ENCODE measurements at places on chromosomes 11 and 22.
A peak's percentile ranks its signal among the peaks of the same experiment; 100 is the strongest.

DNA sequence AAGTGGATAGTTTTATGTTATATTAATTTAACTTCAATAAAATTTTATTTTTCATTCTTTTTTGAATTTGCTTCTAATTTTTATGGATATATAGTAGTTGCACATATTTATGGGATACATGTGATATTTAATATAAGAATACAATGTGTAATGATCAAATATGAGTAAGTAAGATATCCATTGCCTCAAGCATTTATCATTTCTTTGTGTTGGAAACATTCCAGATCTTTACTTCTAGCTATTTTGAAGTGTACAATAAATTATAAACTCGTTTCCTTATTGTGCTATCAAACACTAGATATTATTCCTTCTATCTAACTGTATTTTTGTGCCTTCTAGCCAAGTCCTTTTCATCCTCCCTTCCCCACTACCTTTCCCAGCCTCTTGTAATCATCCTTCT lies 17.0 kb downstream of the EXPH5 start:
- DNase-seq: no peak

GRCh38 chr11:61357894-61358239 lies 3.8 kb downstream of the CYB561A3 start:
- DNase-seq: no peak

- DNase-seq: peak; percentile 47
Measured at GRCh38 chr22:50271519-50271970, 1.4 kb upstream of the MAPK11 start.

DNA sequence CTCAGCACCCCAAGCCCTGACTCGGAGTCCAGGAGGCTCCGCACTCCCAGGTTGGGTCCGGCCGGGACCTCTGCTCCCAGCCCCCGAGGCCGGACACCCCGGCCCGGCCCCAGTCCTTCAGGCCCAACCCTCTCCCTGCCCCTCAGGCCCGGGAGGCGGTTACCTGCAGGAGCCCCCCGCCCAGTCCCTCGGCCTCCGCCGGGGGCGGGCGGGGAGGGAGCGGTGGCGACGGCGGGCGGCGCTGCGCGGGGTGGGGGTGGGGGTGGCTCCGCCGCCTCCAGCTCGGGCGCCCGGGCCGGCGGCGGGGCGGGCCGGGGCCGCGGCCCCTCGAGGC lies 310 bp downstream of the TCF20 start:
- DNase-seq: no peak

- DNase-seq: no peak
Measured at GRCh38 chr11:45082744-45083543, 63.5 kb upstream of the PRDM11 start.

- no peak for DNase-seq
Measured at GRCh38 chr11:96714689-96715088, 324.9 kb downstream of the JRKL start.

DNA sequence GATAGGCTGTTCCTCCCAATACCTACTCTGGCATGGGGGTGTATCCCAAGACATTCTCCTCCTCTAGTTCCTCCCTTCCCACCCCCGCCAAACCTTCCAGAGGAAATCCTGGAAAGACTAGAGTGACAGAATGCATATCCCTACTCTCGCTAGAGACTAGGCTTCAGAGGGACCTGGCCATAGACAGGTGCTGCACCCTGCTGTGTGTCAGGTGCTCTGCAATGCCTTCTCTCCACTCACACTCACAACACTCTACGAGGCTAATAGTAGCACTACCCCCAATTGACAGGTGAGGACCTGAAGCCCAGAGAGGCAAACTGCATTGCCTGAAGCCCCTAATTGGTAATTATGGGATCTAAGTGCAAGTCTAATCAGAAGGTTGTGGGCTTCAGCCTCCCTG lies 46.2 kb upstream of the LMO1 start:
- DNase-seq: no peak

DNA sequence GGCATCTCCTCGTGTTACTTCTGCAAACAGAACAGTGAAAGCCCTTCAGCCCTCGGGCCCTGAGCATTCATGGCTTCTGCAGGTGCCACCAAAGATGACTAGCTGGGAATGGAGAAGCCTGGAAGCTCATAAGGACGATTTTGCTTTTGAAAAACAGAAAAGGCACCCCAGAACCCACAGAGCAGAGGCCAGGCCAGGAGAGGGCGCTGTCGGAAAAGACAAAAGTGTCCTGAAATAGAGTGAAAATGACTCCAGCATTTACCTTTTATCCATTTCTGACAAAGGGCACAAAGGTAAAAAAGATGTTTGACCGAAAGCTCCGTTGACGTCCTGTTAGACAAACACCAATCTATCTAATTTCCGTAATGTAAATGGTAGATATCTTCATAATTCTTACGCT lies 37.6 kb downstream of the ZNF195 start:
- peak; percentile 37 for DNase-seq

DNA sequence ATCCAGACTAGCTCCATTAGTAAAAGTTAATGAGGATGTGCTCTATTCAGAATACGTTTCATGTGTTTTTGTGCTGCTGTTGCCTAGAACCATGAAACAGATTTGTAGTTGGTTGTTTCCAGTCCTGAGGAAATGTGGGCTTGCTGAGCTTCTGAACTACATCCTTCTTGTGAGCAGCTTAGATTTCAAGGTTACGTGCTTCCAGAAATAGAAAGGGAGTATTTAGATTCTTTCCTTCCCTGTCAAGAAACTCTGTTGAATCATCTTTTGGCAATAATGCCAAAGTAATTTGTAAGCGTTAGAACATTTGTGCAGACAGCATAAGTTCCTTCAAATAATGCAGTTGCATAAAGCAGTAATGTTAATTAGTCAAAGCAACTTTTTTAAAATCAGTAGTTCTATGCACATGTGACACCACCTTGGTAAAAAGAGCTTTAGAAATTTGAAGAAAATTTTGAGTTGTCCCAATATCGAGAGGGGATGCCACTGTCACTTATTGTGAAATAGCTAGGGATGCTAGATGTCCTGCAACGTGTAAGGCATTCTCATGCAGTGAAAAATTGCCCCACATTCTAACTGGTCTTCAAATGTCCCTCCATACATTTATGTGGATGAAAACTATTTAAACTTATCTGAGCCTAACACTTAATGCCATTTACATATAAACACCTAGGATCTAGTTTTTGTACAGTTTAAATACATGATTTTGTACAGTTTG lies 169.6 kb downstream of the ETS1 start:
- no peak for DNase-seq

DNA sequence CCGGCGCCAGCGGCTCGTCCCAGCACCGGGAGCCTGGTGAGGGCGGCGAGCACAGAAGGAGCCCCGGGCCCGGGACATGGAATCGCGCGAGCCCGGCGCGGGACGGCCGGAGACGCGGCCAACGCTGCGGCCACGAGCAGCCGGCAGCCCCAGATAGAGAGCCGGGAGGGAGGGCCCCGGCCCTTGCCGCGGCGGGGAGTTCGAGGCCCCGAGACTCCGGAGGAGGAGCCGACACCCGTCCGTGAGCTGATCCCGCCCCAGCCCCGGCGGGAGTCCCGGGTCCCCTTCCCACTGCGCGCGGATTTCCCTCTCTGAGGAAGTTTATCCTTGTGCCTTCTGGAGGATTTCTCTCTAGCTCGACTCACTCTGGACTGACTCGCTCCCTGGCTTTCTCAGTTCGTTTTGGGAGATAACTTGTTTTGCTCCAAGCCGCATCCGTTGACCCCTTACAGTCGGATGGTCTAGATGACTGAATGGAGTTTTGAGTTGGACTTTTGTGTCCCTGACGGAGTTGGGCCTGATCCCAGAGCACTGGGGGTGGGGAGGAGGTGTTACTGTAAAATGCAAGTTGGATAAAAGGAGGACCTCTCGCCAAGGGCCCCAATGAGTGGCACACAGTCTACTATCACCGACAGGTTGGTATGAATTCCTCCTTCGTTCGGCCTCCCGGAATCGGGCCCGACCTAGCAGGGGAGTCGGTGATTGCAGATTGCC lies 585 bp downstream of the ARHGEF12 start:
- no peak for DNase-seq

GRCh38 chr22:44952863-44953746 lies 56.7 kb downstream of the PHF21B start:
- no peak for DNase-seq

- no peak for DNase-seq
Measured at GRCh38 chr22:38302906-38303305, 14.3 kb downstream of the CSNK1E start.

DNA sequence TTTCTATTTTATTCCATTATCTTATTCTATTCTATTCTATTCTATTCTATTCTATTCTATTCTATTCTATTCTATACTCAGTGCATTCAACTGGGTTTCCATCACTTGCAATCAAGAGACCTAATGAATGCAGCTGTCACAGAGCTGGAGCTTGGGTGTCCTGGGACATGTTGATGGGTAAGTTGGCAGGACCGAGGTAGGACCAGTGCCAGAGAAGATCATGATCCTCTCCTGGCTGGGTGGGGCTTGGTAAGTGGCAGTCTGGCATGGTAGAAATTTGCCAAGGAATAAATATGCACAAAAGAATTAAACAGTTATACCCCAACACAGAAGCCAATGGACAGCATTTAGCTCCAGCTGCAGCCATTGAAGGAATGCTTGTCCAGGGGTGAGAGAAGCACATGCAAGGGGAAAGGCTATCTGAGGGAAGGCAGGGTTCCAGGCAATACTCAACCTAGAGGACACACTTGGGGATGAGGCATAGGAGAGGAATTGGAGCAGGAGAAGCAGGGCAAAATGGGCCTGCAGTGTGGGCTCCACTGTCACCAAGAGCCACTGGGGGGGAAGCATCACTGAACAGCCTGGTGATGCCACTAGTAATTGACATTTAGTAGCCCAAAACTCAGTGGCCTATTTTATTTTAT lies 97.0 kb upstream of the CD82 start:
- DNase-seq: no peak

- DNase-seq: no peak
Measured at GRCh38 chr22:40890881-40891280, 29.0 kb upstream of the DNAJB7 start.

DNA sequence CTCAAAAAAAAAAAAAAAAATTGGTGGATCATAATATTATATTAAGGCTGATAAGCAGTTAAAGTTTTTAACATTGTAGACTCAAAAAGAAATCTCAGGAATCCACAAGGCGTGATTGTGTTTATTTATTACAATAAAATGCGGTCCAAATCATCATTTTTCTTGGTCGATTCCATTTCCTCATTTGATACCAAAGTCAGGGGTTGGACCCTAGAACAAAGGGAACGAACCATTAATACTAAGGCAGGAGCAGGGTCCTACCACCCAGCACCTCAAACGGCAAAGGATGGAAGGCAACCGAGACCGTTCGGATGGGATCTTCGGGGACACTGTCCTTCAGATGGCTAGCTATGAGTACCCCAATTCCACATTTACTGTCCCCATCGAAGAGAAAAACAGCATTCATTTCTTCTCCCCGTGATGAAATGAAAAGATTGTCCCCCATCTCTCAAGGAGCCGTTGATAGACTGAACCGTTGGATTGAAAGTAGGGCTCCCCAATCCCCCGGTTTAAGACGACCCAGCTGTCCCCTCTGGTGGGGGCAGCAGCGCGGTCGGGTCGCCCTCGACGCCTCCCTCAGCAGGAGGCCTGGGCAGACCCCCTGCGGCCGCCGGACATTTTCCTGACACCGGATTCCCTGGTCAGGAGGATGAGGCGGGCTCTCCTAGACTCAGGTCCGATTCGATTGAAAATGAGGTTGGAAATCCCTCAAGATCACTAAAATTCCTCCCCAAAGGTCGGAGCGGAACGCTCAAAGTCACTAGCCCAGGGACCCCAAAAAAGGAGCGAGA lies 607 bp downstream of the DMC1 start:
- DNase-seq: peak; percentile 13

DNA sequence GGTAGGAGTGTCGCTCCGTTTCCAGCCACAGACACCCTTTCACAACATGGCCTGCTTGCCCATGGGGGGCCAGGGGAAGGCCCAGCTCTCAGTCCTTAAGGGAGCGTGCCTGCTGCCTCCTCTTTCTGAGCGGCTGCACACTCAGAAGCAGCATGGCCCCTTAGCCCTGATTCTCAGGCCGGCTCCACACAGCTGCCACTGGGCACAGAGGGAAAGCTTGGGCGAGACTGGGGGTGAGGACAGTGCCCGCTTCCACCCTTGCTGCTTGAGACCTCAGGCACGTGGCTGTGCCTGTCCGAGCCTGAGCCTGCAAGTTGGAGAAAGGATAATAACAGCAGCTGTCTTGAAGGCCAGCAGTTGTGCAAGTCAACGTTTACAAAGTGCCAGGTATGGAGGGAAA lies 416.3 kb downstream of the SHANK2 start:
- no peak for DNase-seq

DNA sequence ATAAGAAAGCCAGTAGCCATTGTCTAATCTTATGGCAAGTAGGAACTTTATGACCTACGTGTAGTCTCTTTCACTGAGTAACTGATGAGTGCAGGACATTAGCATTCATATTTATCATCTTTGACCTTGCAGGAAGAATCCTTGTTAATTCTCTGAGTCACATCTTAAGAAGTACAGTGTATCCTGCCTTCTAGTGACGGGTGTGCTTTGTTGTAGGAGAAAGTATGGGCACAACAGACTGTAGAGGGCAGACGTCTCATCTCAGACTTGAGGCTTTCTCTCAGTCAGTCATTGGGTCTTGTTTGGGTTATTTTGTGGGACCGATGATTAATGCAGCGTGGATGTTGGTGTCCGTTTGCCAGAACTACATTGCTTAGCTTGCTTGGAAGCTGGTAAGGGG lies 6.8 kb downstream of the RNF214 start:
- no peak for DNase-seq

GRCh38 chr11:5336331-5336730 lies 7.0 kb downstream of the OR51B5 start:
- DNase-seq: no peak

- peak; percentile 7 for DNase-seq
Measured at GRCh38 chr11:2759228-2760195, 59.7 kb upstream of the KCNQ1OT1 start.

DNA sequence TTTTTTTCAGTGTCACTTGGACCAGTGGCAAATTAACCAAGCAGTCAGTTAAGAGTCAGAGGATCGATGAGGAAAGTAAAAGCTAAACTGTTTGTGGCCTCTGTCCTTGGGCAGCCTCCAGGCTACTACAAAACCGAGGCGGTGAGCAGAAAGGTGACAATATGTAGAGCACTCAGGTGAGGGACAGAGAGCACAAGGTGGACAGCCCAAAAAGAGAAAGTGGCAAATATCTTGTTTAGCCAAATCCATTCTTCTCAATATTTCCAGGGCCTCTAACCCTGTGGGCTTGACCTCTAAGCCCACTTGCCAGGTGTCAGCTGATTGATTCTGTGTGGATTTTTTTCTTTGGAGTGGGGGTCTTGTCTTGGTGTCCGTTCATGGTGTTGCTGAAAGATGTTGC lies 4202.2 kb upstream of the OR11H1 start:
- no peak for DNase-seq

GRCh38 chr11:119196833-119197483 lies 9.2 kb upstream of the CBL start:
- DNase-seq: peak; percentile 31
